ENCODE measurements at places on chromosomes 5 and 9.

- no peak for DNase-seq
These were observed 92.0 kb downstream of the PLCXD3 start for GRCh38 chr5:41418220-41419031.

- DNase-seq: no peak
These were observed 1782.4 kb upstream of the WWC1 start for GRCh38 chr5:166509085-166509484.

DNA sequence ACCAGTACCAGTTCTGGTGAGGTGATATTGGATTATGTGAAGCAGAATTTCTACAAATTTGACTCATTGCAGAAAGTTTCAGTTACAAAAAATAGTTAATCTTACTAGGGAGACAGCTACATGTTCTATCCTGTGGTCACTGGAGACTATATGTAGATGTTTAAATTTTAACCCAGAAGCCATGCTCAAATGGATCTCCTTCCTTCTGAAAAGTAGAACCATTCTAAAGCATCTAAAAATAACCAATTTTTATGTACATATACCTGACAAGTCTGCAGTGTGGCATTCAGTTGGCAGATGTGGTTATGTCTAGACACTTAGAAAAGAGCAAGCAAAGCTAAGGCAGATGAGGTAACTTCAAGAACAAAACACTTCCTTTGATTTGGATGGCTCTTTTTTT, 65.5 kb upstream of the POU4F3 start:
- no peak for DNase-seq

DNA sequence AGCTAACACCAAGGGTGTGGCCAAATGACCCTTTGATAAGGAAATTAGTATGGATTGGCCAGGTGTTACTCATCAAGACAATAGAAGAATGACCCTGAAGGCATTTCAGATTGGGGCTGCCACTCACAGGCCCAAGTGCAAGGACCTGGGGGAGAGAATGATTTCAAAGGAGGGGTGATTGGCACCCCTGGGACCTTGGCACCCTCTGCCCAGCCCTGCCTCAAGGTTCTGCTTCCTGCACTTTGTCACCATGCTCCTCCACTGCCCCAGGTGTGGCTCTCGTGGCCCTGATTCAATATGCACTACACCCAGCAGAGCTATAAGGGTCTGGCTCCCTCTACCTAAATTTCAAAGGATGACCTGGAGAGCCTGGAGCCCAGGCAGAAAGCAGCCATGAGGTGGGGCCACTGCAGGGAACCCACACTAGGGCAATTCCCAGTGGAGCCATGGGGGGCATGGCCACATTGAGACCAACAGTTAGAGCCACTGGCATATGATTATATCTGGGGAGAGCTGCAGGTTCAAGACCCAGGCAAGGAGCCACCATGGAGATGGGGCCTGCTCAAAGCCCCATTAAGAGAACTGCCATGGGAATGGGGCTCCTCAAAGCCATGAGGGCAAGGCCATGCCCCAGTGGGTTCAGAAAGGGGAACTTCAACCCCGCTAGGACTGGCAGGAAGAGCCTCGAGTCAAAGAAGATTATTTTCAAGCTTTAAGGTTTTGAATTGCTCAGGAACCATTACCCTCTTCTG, 93.0 kb downstream of the CEMIP2 start:
- no peak for DNase-seq

- DNase-seq: peak; percentile 83
These were observed 15.0 kb upstream of the PTBP3 start for GRCh38 chr9:112348257-112349007.

- DNase-seq: no peak
These were observed 166.1 kb downstream of the BNC2 start for GRCh38 chr9:16704116-16705110.

DNA sequence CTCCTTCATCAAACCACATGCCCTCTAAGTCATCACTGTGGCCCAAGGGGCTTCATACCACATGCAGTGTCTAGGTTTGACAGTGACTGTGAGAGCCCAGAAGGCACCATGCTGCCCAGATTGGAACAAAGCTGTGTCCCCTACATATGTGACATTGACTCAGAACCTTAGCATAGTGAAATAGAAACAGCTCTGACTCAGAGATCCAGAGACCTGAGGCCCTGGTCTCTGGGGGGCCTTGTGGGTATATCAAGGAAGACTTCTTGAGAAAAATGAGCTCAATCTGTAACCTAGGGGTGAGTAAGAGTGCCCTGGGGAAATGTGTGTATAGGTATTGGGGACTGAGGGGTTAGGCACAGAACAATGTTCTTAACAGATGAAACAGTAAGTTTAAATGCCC, 7.1 kb upstream of the ENTREP1 start:
- no peak for DNase-seq

DNA sequence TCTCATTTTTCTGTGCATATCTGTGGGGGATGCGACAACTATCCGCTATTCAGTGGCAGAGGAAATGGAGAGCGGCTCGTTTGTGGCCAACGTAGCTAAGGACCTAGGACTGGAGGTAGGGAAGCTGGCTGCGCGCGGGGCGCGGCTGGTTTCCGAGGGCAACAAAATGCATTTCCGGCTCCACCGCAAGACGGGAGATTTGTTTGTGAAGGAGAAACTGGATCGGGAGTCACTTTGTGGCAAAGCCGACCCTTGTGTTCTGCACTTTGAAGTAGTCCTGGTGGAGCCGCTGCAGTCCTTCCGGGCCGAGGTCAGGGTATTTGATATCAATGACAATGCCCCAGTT, 320 bp downstream of the PCDHB1 start:
- DNase-seq: no peak

DNA sequence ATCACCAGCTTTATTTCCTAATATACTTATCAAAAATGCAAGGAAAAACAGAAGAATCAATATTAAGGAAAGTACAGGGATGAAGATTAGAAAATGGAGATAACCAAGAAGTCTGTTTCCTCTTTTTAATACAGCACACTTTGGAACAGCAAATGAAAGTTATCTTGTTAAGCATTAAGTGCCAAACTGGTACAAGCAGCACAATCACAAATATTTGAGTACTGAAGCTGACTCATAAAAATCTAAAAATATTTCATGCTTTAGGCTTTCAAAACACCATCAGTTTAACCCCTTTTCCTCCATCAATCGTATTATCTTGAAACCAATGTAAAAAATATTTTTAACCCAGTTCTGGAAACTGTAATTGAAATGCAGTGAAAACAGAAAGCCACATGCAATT, 2.7 kb downstream of the FBXW11 start:
- DNase-seq: peak; percentile 24

DNA sequence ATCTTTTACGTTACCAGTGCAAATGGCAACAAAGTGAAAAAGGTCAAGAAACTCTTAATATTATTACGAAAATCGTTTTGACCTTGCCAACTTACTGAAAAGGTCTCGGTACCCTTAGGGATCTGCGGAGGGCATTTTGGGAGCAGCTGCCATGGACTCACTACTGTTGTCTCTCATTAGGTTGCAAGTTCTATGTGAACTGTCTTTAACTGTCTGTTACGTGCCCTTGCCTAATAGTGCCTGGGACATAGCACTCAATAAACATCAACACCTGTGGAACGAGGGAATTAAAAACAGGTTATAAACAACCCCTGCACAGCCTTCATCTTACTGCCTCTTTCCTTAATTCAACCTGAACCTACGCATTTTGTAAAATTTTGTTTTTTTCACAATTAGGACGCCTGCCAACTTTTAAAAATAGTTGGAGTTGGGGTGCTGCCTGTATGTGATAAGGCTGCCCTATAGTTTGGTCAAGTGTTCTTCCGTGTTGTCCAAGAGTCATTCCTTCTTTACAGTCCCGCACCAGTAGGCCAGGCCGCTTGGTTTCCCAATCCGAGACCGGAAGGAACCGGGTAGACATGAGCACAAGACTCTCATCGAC, 527 bp upstream of the SREK1 start:
- DNase-seq: no peak

GRCh38 chr9:86035827-86036440, 63.4 kb downstream of the GOLM1 start:
- DNase-seq: no peak

DNA sequence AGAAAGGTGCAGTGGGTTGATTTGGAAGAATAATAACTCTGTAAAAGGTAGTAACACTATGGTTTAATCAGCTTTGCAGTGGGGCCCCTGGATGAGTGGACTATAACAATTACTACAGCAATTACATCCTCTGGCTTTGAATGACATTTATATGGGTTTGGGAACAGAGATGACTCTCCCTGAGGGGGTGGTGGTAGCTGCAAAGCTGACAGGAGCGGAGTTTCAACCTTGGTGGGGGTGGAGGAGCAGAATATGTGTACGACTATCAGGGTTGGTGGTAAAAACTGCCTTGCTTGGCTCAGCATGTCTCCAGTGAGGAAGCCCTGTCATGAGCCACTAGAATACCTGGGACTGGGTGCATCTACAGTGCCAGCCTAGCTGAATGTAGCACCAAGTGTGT, 28.3 kb upstream of the NR3C1 start:
- no peak for DNase-seq

GRCh38 chr9:14313951-14314423, at the start of gene NFIB:
Gene NFIB, minus strand, starts transcription at chr9:14314141. Its CDS starts 630 bp downstream, at chr9:14313511.
- DNase-seq: no peak

- DNase-seq: no peak
These were observed 50.3 kb downstream of the BARX1 start for GRCh38 chr9:93904649-93905472.

DNA sequence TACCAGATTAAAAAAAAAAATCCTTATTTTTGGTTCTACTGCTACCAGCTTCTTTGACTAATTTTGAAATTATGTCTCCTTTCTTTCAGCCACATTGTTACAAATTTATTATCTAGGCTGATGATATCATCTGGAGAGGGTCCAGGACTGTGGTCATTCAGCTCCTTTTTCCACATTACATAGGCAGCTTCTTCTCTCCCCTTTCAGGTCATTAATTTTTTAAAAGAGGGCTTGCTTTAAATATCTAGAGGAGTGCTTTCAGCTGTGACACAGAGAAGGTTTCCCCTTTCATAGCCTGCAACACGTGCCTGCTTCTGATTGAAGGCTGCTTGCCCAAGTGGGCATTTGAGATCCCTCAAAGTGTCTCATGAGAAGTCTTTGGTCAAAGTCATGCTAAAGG, 155.7 kb upstream of the PAPPA start:
- DNase-seq: no peak

Data from suppressor macrophage treated with lipopolysaccharide for 4 hours (primary cell).